Occipital lobe (tissue), 3 donors: ENCODE measurements at places on chromosomes 7 and 10. TPM values are rescaled to one million over a fixed set of nuclear protein-coding genes. Genes with fewer than 3 reads are reported as not detected.

Gene CCDC3
- total RNA-seq, result 12.8 TPM

Gene CYP2E1
- total RNA-seq, result 10.5 TPM

Gene AHCYL2
- 22.8 TPM for total RNA-seq

Gene TUBAL3
- not detected for total RNA-seq

Gene C10orf53
- not detected for total RNA-seq

Gene PTN
- total RNA-seq, result 182 TPM
